ENCODE measurements at places on chromosomes 1 and 21.

GRCh38 chr21:45432575-45433255 lies 27.8 kb downstream of the COL18A1 start:
- DNase-seq, result no peak

GRCh38 chr1:172500207-172500606 lies 32.7 kb upstream of the SUCO start:
- no peak for DNase-seq

- DNase-seq, result no peak
Observed at GRCh38 chr1:45516465-45516864, 5.2 kb downstream of the PRDX1 start.

DNA sequence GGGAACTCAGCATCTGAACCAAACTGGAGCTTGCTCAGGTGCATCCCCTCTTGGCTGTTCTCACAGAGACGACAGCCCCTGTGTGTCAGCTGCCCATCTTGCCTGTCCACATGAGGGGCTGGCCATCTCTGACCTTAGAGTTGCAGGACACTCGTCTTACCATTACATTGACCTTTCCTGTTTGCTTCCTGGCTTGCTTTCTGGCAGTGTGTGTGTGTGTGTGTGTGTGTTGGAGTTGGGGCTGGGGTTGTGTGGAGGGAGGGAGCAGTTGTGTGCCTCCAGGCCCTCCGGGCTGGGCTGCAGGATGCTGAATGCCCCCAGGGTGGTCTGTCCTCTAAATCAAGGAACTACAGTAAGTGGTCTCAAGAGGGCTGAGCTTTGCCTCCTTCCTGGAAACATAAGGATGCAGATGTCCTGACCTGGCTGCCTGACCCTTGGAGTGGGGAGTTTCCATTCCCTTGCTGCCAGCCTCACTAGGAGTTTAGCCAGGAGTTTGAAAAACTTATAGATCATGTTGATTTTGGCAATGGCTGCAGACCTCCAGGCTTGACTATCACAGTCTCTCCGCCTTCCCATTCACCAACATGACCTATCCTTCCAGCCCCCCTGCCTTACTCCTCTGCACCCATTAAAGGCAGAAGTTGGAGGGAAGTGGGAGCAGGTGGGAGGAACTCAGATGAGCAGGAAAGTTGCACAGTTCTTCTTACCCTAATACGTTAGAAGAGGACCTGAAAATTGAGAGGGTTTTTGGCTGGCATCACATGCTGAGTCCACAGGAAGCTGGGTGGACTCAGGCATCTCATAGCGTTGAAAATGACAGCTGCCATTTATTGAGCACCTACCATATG lies 19.0 kb downstream of the RASSF5 start:
- no peak for DNase-seq

DNA sequence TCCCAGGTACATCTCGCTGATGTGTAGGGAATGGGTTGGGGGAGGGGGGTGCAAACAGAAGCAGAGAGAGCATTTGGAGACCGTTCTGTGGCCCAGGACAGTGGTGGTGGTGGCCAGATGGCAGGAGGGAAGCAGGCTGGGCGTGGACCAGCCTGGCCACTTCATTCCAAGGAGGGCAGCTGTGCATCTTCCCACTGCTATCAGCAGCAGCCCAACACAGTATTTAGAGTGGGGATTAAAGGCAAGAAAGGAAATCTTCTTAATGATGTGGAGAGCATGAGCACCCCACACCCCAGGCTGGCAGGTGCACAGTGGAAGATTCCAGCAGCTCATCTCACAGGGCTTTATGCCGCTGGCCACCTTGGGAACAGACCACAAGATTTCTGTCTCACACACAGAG lies 198.7 kb downstream of the NPHP4 start:
- no peak for DNase-seq

- no peak for DNase-seq
Observed at GRCh38 chr21:26153758-26154157, 16.8 kb downstream of the APP start.

GRCh38 chr1:231187571-231187970 lies 25.7 kb downstream of the TRIM67 start:
- DNase-seq, result no peak

GRCh38 chr1:10734962-10735544 lies 61.4 kb downstream of the CASZ1 start:
- DNase-seq, result peak; percentile 80
